Body of pancreas (tissue), 4 donors: ENCODE measurements at places on chromosomes 1 and 21. TPM values are rescaled to one million over a fixed set of nuclear protein-coding genes. Genes with fewer than 3 reads are reported as not detected.

- no peak for DNase-seq
- H3K36me3 ChIP-seq = no peaks in the 10 kb centered on the region
- H3K27ac ChIP-seq = no peak overlapping the region
Observed at GRCh38 chr1:5161372-5161771, 507.0 kb downstream of the AJAP1 start.

DNA sequence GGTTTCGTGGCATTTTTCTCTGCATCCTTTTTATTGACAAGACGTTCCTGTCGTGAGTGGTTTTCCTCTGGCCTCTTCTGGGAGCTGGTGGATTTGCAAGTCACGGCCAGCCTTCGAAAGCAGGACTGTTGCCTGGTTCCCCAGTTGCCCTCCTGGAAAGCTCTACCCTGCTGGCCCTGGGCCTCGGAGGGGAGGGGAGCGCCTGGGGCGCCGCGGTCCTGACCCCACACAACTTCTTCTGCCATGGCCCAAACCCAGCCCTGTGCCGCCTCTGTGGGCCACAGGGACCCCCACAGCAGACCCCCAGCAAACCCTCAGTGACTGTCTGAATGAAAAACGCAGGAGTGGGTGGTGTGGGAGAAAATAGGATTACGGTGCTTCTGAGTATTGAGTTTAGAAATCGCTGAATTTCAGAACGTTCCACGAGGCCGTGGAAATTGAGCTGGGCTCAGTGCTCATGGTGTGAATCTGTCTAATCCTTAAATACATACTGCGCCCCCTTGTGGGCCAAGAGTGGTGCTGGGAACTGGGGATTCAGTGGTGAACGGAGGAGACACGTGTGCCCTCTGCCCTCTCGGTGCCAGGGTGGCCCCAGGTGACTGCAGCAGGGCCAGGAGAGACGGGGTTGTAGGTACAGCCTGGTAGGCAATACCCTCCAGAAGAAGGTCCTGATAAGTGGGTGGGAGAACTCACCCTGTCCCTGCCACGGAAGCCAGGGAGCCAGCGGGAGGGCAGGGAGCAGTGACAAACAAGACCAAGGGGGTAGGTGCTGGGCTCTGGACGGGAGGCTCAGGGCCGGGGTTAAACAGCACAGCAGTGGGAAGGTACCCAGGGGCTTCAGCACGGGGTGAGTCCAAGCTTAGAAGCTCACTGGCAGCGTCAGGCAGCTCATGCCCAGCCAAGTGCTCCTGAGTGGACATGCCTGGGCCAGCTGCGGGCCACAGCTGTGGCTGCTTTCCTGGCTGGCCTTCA, 101.2 kb upstream of the COL6A1 start:
- no peak overlapping the region for H3K4me3 ChIP-seq
- H3K4me1 ChIP-seq = no peaks in the 10 kb centered on the region
- H3K27me3 ChIP-seq = no peaks in the 10 kb centered on the region
- no peaks in the 10 kb centered on the region for H3K36me3 ChIP-seq
- no peak overlapping the region for H3K27ac ChIP-seq
- peak; percentile 60 for DNase-seq

GRCh38 chr1:221940631-221941030, 198.7 kb upstream of the DUSP10 start:
- no peak overlapping the region for H3K4me3 ChIP-seq
- no peaks in the 10 kb centered on the region for H3K36me3 ChIP-seq
- no peak for DNase-seq
- H3K27ac ChIP-seq = no peak overlapping the region
- no peaks in the 10 kb centered on the region for H3K4me1 ChIP-seq

DNA sequence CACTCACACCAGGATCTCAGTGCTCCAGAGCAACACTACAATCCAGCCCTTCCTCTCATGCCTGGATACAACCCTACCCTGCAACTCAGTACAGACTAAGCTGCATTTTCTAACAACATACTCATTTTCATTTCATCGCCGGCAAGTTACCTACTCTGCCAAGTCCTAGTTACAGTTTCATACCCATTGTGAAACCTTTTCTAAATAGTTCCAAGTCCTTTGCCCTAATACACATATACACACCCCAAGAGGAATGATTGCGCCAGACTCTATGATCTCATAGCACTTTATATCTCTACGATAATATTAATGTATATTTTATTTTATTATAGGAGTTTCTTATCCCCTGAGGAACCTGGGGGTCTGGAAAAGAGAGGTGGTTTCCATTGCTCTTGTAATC, 122.4 kb downstream of the LMX1A start:
- no peak overlapping the region for H3K4me3 ChIP-seq
- H3K27me3 ChIP-seq = peaks cover 5% of the 10 kb centered on the region
- H3K4me1 ChIP-seq = peaks cover 17% of the 10 kb centered on the region
- no peak for DNase-seq
- H3K36me3 ChIP-seq = no peaks in the 10 kb centered on the region

GRCh38 chr1:7407980-7408770, 362.9 kb upstream of the VAMP3 start:
- H3K27ac ChIP-seq = no peak overlapping the region
- H3K36me3 ChIP-seq = no peaks in the 10 kb centered on the region
- DNase-seq = no peak
- no peak overlapping the region for H3K4me3 ChIP-seq

The SPATA6 gene
- 5.3 TPM for total RNA-seq

The LEPROT gene
- total RNA-seq = 47.7 TPM

The CHD5 gene
- under 0.01 TPM for total RNA-seq

The KRTAP7-1 gene
- not detected for total RNA-seq

The SPRR2A gene
- not detected for total RNA-seq

The CRNN gene
- total RNA-seq = not detected

The NPHS2 gene
- not detected for total RNA-seq

- H3K27me3 ChIP-seq = no peaks in the 10 kb centered on the region
- DNase-seq = peak; percentile 56
- no peaks in the 10 kb centered on the region for H3K36me3 ChIP-seq
- H3K27ac ChIP-seq = peak overlapping the region; percentile 63
Observed at GRCh38 chr21:42038826-42039425, 28.8 kb upstream of the ZBTB21 start.

The EXTL1 gene
- total RNA-seq = not detected

GRCh38 chr1:15152318-15153183, 996 bp upstream of the TMEM51 start:
- peak overlapping the region; percentile 69 for H3K4me3 ChIP-seq
- no peaks in the 10 kb centered on the region for H3K36me3 ChIP-seq
- H3K27ac ChIP-seq = peak overlapping the region; percentile 97
- H3K27me3 ChIP-seq = no peaks in the 10 kb centered on the region
- DNase-seq = peak; percentile 94

DNA sequence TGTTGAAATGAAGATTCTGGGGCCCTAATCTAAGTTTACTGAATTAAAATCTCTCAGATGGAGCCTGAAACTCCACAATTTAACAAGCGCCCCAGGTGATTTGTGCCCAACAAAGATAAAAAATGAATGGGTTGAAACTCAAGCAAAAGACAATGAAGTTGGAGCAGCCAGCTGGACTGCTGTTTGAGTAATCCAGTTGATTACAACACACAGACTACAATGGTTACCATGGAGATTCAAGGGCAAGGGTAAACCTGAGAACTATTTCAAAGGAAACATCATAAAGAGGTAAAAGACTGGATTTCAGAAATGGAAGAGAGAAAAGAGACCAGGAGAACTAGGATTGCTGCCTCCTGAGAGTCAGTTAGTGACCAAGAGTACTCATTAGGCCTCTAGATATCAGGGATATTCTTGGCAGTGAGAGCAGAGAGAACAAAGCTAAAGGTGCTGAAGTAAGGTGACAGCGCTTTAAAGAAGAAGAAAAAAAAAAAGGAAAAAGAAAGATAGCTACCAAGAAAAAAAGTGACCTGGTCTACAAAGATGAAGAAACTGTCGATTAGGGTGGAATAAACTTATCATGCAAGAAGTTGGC, 44.5 kb downstream of the LRRC53 start:
- no peak overlapping the region for H3K27ac ChIP-seq
- no peaks in the 10 kb centered on the region for H3K27me3 ChIP-seq
- no peaks in the 10 kb centered on the region for H3K36me3 ChIP-seq
- H3K4me1 ChIP-seq = no peaks in the 10 kb centered on the region

- H3K4me3 ChIP-seq = no peak overlapping the region
- H3K27me3 ChIP-seq = no peaks in the 10 kb centered on the region
- H3K36me3 ChIP-seq = no peaks in the 10 kb centered on the region
- H3K27ac ChIP-seq = no peak overlapping the region
- H3K4me1 ChIP-seq = peaks cover 6% of the 10 kb centered on the region
Observed at GRCh38 chr21:36430841-36431240, 45.6 kb downstream of the CHAF1B start.

GRCh38 chr1:37721565-37721964, 29.2 kb downstream of the CDCA8 start:
- H3K4me1 ChIP-seq = no peaks in the 10 kb centered on the region
- no peak overlapping the region for H3K27ac ChIP-seq
- no peak overlapping the region for H3K4me3 ChIP-seq
- DNase-seq = no peak

GRCh38 chr1:113701429-113701828, 57.9 kb downstream of the PHTF1 start:
- no peaks in the 10 kb centered on the region for H3K36me3 ChIP-seq
- no peaks in the 10 kb centered on the region for H3K27me3 ChIP-seq
- DNase-seq = no peak
- H3K27ac ChIP-seq = no peak overlapping the region
- no peaks in the 10 kb centered on the region for H3K4me1 ChIP-seq

The CCDC27 gene
- not detected for total RNA-seq

GRCh38 chr1:57518496-57518895, 94.6 kb upstream of the DAB1 start:
- H3K4me1 ChIP-seq = no peaks in the 10 kb centered on the region
- no peaks in the 10 kb centered on the region for H3K27me3 ChIP-seq
- no peak overlapping the region for H3K27ac ChIP-seq
- H3K36me3 ChIP-seq = no peaks in the 10 kb centered on the region
- no peak for DNase-seq

DNA sequence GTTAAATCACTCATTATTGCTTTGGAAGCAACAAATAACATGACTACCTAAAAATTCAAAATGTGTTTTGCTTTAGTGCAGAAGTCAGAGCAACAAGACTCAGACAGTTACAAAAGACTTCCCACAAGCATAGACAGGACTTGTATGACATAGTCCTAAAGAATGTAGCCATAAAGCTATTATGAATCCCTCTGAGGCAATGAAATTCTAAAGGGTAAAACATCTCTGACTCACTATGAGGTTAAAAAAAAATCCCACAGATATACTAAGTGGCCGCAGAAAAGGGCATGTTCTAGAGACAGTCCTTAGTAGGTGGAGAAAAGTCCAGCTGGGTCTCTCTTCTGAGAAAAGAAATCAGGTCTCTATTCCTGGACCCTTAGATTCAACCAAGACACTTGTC, 4.9 kb downstream of the PRKAB2 start:
- H3K4me3 ChIP-seq = no peak overlapping the region
- no peaks in the 10 kb centered on the region for H3K36me3 ChIP-seq

- no peaks in the 10 kb centered on the region for H3K27me3 ChIP-seq
- no peaks in the 10 kb centered on the region for H3K36me3 ChIP-seq
- H3K27ac ChIP-seq = no peak overlapping the region
- peaks cover 19% of the 10 kb centered on the region for H3K4me1 ChIP-seq
- peak; percentile 95 for DNase-seq
- H3K4me3 ChIP-seq = no peak overlapping the region
Observed at GRCh38 chr1:39818482-39818881, 29.8 kb upstream of the BMP8B start.

The RAB13 gene
- total RNA-seq = 16.2 TPM

GRCh38 chr1:117568999-117569398, 36.8 kb upstream of the TENT5C start:
- H3K27me3 ChIP-seq = no peaks in the 10 kb centered on the region
- no peak for DNase-seq
- H3K4me3 ChIP-seq = no peak overlapping the region

The KCNJ15 gene
- 27.5 TPM for total RNA-seq

DNA sequence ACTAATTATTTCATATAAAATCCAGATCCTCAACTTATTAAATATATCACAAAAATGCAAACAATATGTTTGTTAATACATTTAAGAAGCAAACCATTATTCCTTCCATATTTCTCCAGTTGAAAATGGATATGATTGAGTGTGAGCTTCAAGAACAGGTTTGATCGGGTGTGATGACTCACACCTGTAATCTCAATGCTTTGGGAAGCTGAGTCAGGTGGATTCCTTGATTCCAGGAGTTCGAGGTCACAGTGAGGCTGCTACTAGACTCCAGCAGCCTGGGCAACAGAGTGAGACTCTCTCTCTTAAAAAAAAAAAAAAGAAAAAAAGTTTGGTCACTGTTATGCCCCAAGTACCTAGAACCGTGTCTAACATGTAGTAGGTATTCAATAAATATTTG, 42.9 kb upstream of the RRP15 start:
- H3K27ac ChIP-seq = no peak overlapping the region
- H3K27me3 ChIP-seq = no peaks in the 10 kb centered on the region

DNA sequence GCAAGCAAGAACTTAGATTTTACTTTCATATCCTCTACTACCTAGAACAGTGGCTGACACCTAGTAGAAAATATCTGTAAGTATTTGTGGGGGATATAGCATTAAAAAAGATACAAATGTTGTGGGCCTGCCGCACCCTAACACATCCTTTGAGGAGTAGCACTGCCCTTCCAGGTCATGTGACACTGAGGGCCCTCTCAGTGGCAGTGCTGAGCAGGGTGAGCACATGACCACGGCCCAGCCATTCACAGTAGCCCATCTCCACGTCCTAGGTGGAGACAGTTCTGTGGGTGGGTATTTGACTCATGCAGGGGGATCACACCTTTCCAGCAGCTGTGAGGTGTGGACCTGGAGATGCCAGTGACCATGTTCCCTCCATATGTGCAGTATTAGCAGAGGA, 108.9 kb downstream of the OMA1 start:
- no peaks in the 10 kb centered on the region for H3K4me1 ChIP-seq
- no peaks in the 10 kb centered on the region for H3K36me3 ChIP-seq
- DNase-seq = no peak
- H3K4me3 ChIP-seq = no peak overlapping the region
- H3K27me3 ChIP-seq = no peaks in the 10 kb centered on the region

- no peaks in the 10 kb centered on the region for H3K27me3 ChIP-seq
- peaks cover 4% of the 10 kb centered on the region for H3K4me1 ChIP-seq
- H3K4me3 ChIP-seq = no peak overlapping the region
- H3K27ac ChIP-seq = no peak overlapping the region
- no peak for DNase-seq
Observed at GRCh38 chr21:29753216-29753615, 186.6 kb downstream of the GRIK1 start.

GRCh38 chr1:66533804-66534740, at the start of gene SGIP1:
TSS of gene SGIP1 (plus strand) at chr1:66534153. CDS start at chr1:66534359, 206 bp downstream.
- H3K27me3 ChIP-seq = no peaks in the 10 kb centered on the region
- peak; percentile 19 for DNase-seq
- peaks cover 18% of the 10 kb centered on the region for H3K4me1 ChIP-seq
- H3K27ac ChIP-seq = no peak within 1 kb of the TSS
- H3K4me3 ChIP-seq = no peak within 1 kb of the TSS
- no peaks in the 10 kb centered on the region for H3K36me3 ChIP-seq

The BARHL2 gene
- not detected for total RNA-seq

DNA sequence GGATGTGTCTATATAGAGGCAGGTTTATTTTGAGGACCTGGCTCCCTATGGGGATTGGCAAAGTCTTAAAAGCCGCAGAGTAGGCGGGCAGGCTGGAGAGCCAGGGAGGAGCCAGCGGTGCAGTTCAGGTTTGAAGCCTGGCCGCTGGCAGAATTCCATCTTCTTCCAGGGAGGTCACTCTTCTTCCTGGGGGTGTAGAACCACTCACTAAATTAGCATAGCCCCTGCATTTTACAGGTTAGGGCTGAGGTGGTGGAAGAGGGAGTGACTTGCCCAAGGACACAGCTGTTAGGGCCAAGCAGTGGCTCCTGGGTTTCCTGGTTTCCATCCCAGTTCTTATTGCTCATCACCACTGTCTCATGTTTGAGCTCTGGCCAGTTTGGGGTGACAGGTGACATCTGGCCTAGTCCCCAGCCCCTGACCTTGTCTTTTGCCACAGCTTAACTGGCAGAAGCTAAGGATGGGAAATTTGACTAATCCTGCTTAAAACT, 1.4 kb downstream of the PINK1 start:
- peak overlapping the region; percentile 72 for H3K27ac ChIP-seq
- H3K4me3 ChIP-seq = peak overlapping the region; percentile 93
- peaks cover 15% of the 10 kb centered on the region for H3K36me3 ChIP-seq
- DNase-seq = peak; percentile 78

The SHC1 gene
- total RNA-seq = 45.5 TPM
